Uterus (tissue), 4 donors: ENCODE measurements at places on chromosomes 2 and 18. TPM values are rescaled to one million over a fixed set of nuclear protein-coding genes. Genes with fewer than 3 reads are reported as not detected.

GRCh38 chr2:44671916-44672315 is 269.6 kb upstream of the SIX3 start:
- no peaks in the 10 kb centered on the region for H3K27me3 ChIP-seq
- no peaks in the 10 kb centered on the region for H3K36me3 ChIP-seq
- no peak overlapping the region for H3K4me3 ChIP-seq
- DNase-seq = no peak
- no peaks in the 10 kb centered on the region for H3K4me1 ChIP-seq

GRCh38 chr2:7070483-7070882 is 153.3 kb downstream of the RNF144A start:
- H3K36me3 ChIP-seq = no peaks in the 10 kb centered on the region
- no peak overlapping the region for H3K4me3 ChIP-seq
- no peak for DNase-seq
- H3K4me1 ChIP-seq = no peaks in the 10 kb centered on the region

Gene MOGAT1
- not detected for total RNA-seq

DNA sequence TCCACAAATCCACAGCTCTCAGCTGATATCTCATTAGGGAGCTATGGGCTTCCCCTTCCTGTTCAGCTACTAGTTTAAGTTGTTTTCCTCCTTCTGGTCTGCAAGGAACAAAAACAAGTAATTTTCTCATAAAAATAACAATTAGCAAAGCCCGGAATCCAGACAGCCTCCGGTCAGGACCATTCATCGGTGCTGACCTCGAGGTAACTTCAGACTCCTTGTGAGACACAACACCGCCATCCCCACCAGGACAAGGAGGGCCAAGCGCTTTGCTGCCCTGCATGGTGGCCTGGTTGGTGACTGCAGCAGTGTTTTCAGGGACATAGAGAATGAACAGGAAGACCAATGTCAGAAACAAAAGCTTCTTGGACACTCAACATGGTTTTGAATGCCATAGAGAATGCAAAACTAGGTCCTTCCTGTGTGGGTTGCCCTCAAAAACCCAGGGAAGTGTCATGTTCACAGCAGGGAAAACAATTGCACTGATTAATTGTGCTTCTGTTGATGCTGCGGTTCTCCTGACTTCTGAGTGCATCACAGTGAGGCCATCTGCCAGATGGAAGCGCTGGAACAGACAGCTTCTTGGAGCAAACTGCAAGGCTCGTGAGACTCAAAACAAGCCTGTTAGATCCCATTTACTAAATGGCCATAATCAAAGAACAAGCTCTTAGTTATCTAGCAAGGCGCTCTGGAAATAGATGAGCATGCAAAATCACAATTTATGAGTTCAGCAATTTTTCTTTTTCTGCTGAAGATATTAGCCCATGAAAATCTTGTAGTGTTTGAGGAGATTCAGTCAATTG is 77.1 kb downstream of the HS1BP3 start:
- DNase-seq = peak; percentile 85
- H3K4me3 ChIP-seq = no peak overlapping the region
- no peaks in the 10 kb centered on the region for H3K36me3 ChIP-seq
- H3K27ac ChIP-seq = peak overlapping the region; percentile 92
- H3K4me1 ChIP-seq = peaks cover 9% of the 10 kb centered on the region

- no peak overlapping the region for H3K27ac ChIP-seq
- no peaks in the 10 kb centered on the region for H3K4me1 ChIP-seq
- no peak overlapping the region for H3K4me3 ChIP-seq
- H3K36me3 ChIP-seq = no peaks in the 10 kb centered on the region
These were observed 28.2 kb downstream of the SIX2 start for GRCh38 chr2:44980751-44981713.

Gene ZNF396
- 0.26 TPM for total RNA-seq
